ENCODE measurements at places on chromosomes 3 and 15. TPM values are rescaled to one million over a fixed set of nuclear protein-coding genes. Genes with fewer than 3 reads are reported as not detected.

TERC gene
- 0.86 TPM for total RNA-seq

RASGRF1 gene
- total RNA-seq = 1.2 TPM

EPHA6 gene
- 0.99 TPM for total RNA-seq

SV2B gene
- not detected for total RNA-seq

SLC12A1 gene
- total RNA-seq = not detected

PPM1L gene
- total RNA-seq = 6.3 TPM

DLEC1 gene
- 0.19 TPM for total RNA-seq

SLC12A8 gene
- 4.4 TPM for total RNA-seq

FXR1 gene
- 173 TPM for total RNA-seq

CLDN16 gene
- 0.50 TPM for total RNA-seq

EFCAB12 gene
- 0.26 TPM for total RNA-seq

DNA sequence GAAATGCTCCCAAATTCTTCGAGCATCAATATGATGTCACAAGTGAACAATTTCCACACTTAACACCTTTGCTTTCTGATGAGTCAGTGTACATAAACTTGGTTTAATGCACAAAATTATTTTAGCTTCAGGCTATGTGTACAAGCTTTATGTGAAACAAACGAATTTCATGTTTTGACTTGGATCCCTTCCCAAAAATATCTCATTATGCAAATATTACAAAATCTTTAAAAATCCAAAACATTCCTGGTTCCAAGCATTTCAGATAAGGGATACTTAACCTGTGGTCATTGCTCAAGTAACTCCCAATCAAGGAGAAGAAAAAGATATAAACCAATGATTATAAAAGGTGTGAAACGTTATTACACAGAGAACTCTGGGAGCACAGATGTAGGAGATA lies 25.2 kb downstream of the RAB5A start:
- DNase-seq = peak; percentile 43

GRCh38 chr3:95588473-95588872 lies 1225.9 kb upstream of the EPHA6 start:
- no peak for DNase-seq

GRCh38 chr3:549636-550035 lies 353.1 kb downstream of the CHL1 start:
- no peak for DNase-seq

- peak; percentile 78 for DNase-seq
These were observed 11.5 kb upstream of the CMTM8 start for GRCh38 chr3:32226875-32227500.

DNA sequence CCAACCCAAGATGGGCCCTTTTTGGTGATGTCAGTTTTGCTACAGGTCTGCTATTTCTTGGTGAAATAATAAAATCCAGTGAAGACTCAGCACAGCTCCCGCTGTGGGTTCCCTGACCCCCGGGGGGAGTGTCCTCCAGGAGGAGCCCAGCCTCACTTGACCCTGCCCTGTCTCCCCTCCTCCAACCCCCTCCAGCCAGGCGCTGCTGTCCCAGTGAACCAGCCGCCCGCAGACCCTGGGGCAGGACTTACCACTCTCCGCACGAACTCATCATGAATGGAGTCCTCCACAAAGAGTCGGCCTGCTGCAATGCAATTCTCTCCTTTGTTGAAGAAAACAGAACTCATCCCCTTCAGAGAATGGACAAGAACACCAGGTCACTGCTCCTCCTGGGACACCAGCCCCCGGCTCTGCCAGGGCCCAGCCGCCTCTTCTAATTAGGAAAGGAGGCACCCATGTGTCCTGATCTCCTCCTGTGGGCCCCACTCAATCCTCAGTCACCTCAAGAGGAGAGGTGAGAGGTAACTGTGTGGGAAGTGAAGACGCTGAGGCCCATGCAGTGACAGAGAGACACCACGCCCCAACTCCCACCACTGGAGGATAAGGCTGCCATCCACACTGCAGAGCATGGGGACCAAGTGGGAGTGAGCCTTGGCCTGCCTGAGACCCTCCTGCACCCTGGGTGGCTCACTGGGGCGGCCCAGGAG lies 28.8 kb upstream of the SLC41A3 start:
- no peak for DNase-seq

DNA sequence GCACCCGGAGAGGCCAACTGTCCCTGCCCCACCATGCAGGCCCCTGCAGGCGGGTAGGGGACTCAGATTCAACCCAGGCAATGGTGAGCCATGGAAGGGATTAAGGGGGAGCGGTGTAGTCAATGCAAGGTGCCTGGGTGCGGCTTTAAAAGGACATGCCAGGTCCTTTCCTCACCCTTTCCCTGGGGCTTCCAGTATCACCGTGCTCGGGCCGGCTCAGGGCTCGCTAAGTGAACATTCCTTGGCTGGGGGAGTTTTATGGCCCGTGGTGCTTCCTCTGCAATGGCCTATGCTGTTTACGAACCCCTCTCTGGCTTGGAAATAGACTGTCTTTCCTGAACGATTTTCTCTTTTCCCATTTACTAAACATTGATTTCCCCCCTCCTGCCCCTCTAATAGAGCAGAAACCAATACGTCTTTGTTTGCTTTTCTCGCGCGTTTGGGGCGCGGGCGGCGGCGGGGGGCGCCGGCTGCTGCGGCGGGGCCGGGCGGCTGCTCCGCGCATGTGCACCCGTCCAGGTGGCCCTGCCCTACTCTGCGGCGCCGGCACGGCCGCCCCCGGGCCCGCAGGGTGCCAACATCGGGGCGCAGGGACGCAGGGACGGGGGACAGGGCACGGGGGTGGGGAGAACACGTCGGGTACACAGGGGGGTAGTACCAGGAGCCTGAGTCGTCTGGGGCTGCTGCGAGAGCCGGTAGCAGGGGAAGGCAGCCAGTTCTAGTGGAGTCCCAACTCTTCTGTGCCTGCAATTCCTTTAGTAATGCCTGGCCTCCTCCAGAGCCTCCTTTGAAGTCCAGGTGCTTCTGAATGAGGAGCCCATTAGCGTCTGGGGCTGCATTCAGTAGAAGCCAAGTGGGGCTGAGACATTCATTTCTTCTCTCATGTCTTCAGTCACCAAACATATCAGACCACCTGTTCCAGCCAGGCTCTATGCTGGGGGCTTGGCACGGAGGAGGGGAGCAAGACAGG lies 26.9 kb upstream of the CACNA2D2 start:
- no peak for DNase-seq

DNA sequence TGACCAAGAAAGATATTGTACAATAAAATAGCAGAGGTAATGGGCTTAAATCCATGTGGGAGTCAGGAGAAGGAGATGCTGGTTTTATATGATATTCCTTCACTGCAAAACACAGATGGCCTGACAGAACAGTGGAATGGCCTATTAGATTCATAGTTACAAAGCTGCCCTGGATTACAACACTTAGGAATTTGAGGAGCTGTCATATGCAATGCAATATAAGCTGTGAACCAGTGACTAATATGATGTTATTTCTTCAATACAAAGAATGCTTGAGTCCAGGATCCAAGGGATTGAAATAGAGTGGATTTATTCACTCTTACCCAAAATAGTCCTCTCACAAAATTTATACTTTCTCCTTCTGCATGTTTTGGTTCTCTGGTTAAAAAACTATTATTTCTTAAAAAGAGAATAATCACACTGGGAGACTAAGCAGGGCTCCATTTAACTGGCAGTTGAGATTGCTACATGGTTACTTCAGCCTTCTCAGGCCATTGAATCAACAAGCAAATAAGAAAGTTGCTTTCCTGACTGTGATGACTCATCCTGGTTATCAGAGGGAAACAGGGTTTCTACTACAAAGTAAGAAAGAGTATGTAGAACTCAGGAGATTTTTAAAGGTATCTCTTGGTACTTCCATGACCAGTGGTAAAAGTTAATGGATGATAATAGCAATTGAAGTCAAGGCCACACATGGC lies 79.8 kb upstream of the ZPLD1 start:
- DNase-seq = peak; percentile 38

- DNase-seq = peak; percentile 63
These were observed 1.1 kb upstream of the ALCAM start for GRCh38 chr3:105365391-105366325.

- no peak for DNase-seq
These were observed 28.9 kb downstream of the FSTL1 start for GRCh38 chr3:120421926-120422325.

GRCh38 chr3:179750720-179751328 lies 98.0 kb downstream of the USP13 start:
- DNase-seq = peak; percentile 8

DNA sequence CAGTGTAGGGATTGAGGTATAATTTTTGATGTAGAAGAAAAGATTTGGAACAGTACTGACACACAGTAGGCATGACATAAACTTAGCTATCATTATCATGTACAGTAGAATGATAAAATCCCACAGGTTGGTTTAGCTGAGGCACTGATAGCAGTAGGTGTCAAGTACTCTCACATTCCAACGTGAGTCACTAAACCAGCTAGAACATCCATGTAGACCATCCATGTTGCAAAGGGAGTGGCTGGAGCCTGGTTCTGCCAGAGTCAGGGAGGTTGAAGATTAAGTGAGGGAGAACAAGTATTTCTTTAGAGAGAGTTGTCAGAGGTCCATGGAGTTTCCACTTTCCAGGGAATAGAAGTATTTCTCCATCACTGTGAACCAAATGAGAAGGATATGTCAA lies 157.2 kb upstream of the TMEM108 start:
- DNase-seq = no peak

DNA sequence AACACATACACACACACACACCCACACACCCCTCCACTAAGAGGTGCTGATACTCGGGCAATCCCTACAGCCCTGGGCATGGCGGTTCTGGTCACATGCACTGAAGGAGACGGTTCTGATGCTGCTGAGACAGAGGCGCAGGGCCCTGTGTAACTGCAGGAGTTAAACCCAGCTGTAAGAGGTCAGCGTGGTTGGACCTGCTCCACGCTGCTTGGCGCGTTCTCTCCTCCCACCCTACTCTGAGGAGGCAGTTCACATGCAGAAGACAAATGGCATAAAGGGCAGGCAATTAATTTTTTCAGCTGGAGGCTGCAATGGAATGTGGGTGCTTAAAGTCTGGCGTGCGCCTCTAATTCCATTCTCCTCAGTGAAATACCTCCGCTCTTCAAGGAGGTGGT lies 35.2 kb downstream of the GRK7 start:
- peak; percentile 67 for DNase-seq

GRCh38 chr3:197201791-197202452 lies 96.5 kb downstream of the DLG1 start:
- DNase-seq = no peak

- DNase-seq = no peak
These were observed 24.7 kb downstream of the C3orf20 start for GRCh38 chr3:14699643-14700042.

- no peak for DNase-seq
These were observed 1176.0 kb upstream of the ALCAM start for GRCh38 chr3:104190681-104191080.

DNA sequence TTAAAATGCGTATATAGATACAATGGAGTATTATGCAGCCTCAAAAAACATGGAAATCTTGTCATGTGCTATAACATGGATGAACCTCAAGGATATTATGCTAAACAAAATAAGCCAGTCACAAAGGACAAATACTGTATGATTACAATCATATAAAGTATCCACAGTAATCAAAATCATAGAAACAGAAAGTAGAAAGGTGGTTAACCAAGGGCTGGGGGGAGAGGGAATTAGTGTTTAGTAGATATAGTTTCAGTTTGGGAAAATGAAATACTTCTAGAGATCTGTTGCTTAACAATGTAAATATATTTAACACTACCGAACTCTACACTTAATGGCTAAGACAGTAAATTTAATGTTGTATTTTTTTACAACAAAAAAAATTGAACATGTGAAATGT lies 9.0 kb downstream of the TOP2B start:
- no peak for DNase-seq

DNA sequence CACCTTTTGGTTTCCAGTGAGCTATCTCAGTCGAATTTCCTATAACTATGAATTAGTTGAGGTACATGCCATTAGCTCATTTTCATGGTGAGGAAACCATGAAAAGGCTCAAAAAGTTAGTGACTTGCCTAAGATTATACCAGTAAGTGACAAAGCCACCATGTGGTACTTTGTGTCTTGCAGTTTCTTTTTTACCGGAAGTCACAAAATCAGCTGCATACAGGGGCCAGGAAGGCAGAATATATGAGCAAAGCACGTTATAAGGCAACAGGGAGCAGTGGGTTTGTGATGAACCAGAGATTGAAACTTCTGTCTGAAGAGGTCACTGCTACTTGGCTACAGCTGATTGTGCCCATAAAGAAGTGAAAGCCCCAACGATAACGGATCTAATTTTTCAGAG lies 50.3 kb downstream of the CMTM8 start:
- no peak for DNase-seq

- DNase-seq = no peak
These were observed 1.7 kb upstream of the ARF4 start for GRCh38 chr3:57598765-57599360.

GRCh38 chr3:129440618-129441190 lies 680 bp downstream of the IFT122 start:
- DNase-seq = peak; percentile 53

DNA sequence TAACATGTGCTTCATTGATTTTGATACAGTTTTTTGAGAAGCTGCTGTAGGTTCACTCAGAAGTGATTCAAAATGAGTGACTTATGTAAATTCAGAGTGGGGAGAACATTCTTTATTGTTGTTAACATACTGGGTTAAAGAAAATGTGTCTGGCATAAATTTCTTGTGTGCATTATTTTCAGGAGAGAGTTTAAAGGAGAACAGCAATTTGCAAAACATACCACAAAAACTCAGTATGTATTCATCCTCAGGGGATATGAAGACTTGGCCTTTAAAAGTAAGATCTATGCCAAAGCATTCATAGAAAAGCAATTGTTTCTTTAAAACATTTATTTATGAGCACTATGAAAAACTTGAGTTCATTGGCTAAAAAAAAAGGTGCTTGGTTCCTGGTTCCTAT lies 1089.8 kb downstream of the ROBO2 start:
- DNase-seq = no peak

DNA sequence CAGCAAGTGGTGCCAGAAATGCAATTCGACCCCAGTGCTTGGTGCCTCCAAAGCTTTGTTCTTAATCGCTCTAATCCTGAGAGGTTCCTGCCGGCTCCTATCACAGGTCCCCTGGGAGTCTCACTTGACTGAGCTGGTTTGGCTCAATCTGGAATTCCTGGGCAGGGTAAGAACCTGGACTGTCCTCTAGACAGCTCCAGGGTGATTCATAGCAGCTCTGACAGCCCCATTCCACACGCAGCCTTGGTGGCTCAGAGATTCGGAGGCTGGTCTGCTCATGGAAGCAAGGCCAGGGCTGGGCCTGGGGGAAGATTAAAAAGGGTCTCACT lies 37.9 kb downstream of the MYO5C start:
- DNase-seq = peak; percentile 57

DNA sequence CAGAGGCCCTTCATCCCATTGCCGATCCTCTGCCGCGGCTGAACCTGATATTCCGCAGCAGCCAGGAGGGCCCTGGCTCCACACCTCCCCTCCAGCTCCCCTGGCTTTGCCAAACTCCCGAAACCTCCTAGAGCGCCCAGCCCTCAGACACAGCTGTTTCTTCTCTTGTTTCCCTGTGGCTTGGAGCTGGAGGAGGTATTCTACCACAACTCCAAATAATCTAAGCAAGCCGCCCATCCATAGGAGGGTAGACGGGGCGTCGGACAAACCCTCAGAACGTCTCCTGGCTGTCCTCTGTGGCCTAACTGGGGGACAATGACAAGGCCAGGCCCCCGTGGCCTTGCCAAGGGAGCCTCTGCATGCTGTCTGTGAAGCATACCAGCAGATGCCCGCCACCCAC lies 10.4 kb downstream of the PLA2G4D start:
- DNase-seq = no peak
